Mucosa of descending colon (tissue), 3 donors: ENCODE measurements at places on chromosomes 2 and 18. TPM values are rescaled to one million over a fixed set of nuclear protein-coding genes. Genes with fewer than 3 reads are reported as not detected.

GRCh38 chr18:934518-935133 is 30.0 kb downstream of the ADCYAP1 start:
- no peak for DNase-seq

The CAPN14 gene
- 0.14 TPM for total RNA-seq

The ORMDL1 gene
- total RNA-seq: 47.2 TPM

- no peak for DNase-seq
Measured at GRCh38 chr2:203399031-203399430, 70.8 kb downstream of the ABI2 start.

- DNase-seq: no peak
Measured at GRCh38 chr2:69382547-69382946, 4.5 kb downstream of the GFPT1 start.

DNA sequence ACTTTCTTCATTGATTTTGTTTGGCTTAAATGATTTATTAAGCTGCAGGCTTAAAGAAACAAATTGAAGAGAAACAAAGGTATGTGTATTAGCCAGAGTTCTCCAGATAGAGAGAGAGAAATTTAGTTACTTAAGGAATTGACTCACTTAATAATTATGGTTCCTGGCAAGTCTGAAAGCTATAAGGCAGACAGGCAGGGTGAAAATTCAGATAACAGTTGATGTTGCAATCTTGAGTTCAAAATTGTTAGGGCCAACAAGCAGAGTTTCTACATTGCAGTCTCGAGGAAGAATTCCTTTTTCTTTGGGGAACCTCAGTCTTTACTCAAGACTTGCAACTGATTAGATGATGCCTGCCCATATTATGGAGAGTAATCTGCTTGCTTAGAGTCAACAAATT is 593.5 kb downstream of the ADCYAP1 start:
- no peak for DNase-seq

The LRATD1 gene
- 157 TPM for total RNA-seq

DNA sequence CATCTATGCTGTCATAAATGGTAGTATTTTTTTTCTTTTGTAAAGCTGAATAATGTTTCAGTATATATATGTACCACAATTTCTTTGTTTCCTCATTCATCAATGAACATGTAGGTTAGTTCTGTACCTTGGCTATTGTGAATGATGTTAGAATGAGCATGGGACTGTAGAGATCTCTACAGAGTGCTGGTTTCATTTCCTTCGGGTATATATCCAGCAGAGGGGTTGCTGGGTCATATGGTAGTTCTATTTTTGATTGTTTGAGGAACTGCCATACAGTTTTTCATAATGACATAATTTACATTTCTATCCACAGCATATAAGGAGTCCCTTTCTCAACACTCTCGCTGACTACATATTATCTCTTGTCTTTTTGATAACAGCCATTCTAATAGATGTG is 243.5 kb downstream of the CDH7 start:
- DNase-seq: no peak

- DNase-seq: peak; percentile 60
Measured at GRCh38 chr18:46174342-46175041, 70.3 kb downstream of the HAUS1 start.

GRCh38 chr2:138922973-138923563 is 142.9 kb upstream of the NXPH2 start:
- no peak for DNase-seq

- DNase-seq: no peak
Measured at GRCh38 chr2:24515335-24515734, 24.3 kb downstream of the NCOA1 start.

- no peak for DNase-seq
Measured at GRCh38 chr2:5540856-5541255, 151.3 kb upstream of the SOX11 start.

GRCh38 chr2:217792626-217793527 is 209.9 kb downstream of the TNS1 start:
- no peak for DNase-seq

The ZAP70 gene
- total RNA-seq: 3.5 TPM

DNA sequence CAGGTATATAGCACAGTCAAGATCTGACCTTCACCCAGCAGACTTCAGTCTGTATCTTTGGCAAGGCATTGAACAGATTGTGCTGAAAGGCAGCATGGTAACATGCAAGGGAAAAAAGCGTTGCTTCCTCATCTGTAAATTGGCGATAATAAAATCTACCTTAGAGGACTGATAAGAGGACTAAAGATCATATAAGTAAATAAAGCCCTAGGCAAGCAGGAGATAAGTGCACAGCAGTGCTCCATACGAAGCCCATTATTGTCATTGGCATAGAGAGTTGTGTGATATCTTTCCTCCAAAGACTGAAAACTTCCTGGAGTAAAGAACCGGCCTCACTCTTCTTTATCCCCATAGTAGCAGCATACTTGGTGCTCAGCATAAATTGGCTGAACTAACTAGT is 162.6 kb downstream of the ANKRD44 start:
- DNase-seq: no peak

The ROCK1 gene
- 33.0 TPM for total RNA-seq

DNA sequence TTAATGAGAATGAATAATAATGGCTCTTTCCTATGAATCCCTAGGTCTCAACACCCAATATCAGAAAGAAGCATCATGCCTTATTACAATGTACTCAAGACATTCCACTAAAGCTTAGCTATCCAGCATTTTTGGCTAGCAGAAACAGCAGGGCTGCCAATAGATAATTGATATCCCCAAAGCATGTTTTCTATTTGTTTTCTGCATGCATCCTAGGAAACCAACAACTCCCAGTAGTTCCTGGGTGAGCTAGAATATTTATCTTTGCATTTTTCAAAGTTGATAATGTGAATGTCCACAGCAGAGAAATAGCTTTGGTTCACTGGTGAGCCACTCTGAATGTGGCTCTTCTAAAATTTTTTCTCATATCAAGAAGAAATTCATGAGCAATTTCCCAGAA is 5.8 kb upstream of the ANTXR1 start:
- no peak for DNase-seq

- DNase-seq: no peak
Measured at GRCh38 chr2:98952966-98953365, 16.9 kb upstream of the CRACDL start.

- DNase-seq: no peak
Measured at GRCh38 chr2:181741756-181742155, 61.4 kb upstream of the NEUROD1 start.

The GPD2 gene
- total RNA-seq: 77.9 TPM

The RNF144A gene
- total RNA-seq: 14.3 TPM

GRCh38 chr2:164073101-164074074 is 337.6 kb upstream of the FIGN start:
- DNase-seq: no peak

DNA sequence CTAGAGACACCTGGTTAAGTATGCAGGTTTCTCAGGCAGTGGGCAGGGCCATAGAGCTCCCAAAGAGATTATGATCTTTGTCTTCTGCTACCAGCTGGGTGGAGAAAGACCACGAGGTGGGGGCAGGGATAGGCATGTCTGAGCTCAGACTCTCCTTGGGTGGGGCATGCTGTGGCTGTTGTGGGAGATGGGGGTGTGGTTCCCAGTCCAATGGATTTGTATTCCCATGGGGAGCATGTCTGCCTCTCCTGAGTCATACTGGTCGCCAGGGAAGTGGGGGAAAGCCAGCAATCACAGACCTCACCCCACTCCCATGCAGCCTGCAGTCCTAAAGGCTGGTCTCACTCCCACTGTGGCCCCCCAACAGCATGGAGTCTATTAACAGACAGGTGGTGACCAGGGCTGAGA is 31.4 kb upstream of the RHOB start:
- DNase-seq: no peak

The DNAJC5G gene
- total RNA-seq: not detected

The ITPRIPL1 gene
- 1.3 TPM for total RNA-seq

DNA sequence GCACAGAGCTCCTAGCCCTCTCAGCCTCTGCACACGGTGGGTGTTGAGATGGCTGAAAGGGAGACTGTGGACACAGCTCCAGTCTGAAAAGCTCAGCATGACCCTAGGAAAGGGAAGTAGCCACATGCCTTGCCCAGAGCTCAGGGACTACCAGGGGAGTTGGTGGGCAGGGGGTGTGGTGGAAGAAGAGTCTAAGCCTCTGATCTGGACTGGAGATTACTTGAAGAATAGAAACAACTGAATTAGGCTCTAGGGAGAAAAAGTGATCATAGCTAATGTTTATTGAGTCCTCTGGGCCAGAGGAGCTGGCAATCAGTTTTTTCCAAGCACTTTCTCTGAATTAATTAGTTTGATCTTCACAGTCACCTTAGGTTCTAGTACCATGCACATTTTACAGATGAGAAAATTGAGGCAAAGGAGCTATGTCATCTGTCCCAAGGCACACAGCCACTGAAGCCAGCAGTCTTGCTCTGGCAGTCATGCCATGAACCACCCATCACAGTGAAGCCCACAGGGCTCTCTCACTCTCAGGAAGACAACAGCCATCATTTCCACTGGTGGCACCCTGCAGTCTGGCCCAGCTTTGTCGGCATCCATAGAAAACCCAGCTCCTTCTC is 10.3 kb downstream of the SDC1 start:
- no peak for DNase-seq

DNA sequence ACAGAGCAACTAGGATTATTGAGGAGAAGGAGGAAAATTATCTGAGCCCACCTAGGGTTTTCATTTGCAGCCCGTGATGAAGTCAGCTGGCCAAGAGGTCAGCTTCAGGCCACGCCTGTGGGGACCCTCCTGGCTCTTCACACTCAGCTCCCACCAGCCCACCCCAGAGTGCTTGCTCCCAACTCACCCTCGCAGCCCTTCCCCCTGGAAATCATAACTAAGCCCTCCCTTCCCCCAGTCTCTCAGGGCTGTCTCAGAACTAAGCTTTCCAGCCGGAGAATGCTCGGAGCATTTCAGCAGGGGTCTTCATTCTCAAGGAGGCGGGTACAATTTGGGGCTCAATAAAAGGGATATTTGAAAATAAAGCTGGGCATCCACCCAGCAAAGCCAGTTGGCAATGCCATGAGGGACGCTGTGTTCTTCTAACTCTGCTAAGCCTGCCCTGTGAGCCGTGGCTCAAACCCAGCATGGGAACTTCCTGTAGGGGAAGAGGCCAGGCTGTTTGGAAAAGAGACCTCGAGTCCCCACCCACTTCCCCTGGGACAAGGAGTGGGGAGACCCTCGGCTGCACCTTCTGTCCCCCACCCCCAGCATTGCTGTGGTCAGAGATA is 194.9 kb downstream of the CTIF start:
- no peak for DNase-seq

The GKN1 gene
- total RNA-seq: not detected

- DNase-seq: no peak
Measured at GRCh38 chr2:228731517-228731916, 539.6 kb downstream of the PID1 start.
